ENCODE measurements at places on chromosomes 16 and 17. TPM values are rescaled to one million over a fixed set of nuclear protein-coding genes. Genes with fewer than 3 reads are reported as not detected.
A peak's percentile ranks its signal among the peaks of the same experiment; 100 is the strongest.

Gene CFDP1
- total RNA-seq, result 55.4 TPM

Gene GPT2
- 92.2 TPM for total RNA-seq

Gene PRSS8
- total RNA-seq, result not detected

Gene TOP2A
- 340 TPM for total RNA-seq

Gene KRT222
- total RNA-seq, result not detected

Gene KRTAP3-1
- not detected for total RNA-seq

Gene CX3CL1
- total RNA-seq, result not detected

Gene ARL17A
- total RNA-seq, result 45.1 TPM

Gene CCDC144A
- total RNA-seq, result 0.36 TPM

Gene APOH
- not detected for total RNA-seq

- no peak for DNase-seq
Measured at GRCh38 chr17:12973496-12974004, 44.3 kb downstream of the ELAC2 start.

GRCh38 chr17:7323731-7324437, 5.3 kb downstream of the NEURL4 start:
- peak; percentile 45 for DNase-seq

DNA sequence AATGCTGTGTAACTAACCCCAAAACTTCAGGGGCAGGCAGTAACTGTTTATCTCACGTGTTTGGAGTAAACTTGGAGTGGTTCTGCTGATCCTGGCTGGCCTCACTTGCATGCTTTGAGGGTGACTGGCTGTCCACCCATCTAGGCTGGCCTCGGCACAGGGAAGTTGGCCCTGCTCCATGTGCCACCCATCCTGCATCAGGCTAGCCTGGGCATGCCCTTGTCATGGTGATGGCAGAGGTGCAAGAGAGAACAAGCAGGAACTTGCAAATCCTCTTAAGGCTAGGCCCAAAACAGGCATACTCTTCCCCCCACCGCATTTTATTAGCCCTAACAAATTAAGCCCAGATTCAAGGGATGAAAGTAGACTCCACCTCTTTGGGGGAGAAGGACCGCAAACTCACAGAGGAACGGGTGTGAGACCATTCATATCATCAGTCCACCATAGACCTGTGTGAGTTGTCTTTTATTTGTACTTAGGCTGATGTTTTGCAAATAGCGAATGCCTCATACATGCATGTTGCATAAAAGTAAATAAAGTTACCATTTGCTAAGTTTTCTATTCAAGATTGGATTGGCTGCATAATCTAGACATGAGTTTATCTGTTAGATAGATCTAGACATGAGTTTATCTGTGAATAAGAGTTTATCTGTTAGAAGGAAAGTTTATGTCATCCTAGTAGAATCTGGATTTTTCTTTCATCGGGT, 221.0 kb downstream of the CCDC182 start:
- DNase-seq, result no peak

DNA sequence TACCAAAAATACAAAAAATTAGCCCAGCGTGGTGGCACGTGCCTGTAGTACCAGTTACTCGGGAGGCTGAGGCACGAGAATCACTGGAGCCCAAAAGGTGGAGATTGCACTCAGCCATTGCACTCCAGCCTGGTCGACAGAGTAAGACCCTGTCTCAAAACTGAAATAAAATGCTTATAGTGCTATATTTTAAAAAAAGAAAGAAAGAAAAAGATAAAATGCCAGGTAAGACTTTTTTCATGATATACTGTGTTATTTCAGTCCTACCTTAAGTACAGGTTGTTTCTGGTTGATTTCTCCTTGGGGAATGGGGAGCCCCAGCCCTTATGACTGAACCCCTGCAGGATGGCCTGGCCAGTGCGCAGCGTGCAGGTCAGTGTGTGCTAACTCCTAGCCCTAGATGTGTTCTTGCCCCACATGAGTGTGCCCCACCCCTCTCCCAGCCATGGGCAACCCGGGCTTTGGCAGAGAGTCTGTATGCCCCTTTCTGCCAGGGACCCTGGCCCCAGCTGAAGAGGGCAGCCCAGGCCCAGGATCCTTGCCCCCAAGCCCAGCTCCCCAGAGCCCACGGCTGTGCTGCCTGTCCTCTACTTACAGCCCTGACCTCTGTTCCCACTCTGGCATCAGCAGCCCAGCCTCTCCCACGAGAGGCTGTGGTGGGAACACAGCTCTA, 1.3 kb downstream of the CNGB1 start:
- DNase-seq, result no peak

DNA sequence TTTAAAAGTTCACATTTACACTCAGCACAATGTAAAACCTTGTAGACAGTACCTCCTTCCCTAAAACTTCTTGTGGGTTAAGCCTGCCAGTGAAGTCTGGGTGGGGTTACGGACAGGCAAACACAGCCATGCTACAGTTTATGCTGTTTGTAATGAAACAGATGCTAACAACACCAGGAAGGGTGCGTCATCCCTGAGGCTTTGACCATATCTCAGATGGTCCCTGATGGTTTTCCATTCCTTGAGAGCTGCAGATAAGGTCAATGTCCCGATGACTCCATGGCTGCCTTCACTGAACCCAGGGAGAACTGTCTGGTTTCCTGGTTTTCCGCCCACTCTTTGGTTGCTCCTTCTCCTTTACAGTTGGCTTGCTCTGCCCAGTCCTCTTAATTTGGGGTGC, 29.1 kb downstream of the GAS7 start:
- no peak for DNase-seq

- no peak for DNase-seq
Measured at GRCh38 chr16:50534556-50534955, 13.6 kb upstream of the NKD1 start.

DNA sequence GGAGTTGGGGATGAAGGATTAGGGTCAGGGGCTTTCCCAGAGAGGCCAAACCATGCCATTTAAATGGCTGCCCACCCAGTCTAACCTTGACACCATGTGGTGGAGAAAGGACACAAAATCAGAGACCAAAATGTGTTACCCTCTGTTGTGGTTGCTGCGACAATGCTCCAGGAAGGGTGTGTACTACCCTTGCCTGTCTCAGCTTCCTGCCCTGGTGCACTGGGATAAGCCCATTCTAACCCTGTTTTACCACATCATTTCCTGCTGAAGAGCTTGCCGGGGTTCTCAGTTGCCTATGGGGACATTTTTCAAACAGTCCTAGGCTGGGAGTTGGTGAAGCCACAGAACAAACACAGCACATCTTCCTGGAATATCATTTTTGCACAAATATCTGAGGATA, 4.9 kb downstream of the OR4D1 start:
- DNase-seq, result no peak

GRCh38 chr16:67463059-67463458, 17.9 kb downstream of the ATP6V0D1 start:
- no peak for DNase-seq

DNA sequence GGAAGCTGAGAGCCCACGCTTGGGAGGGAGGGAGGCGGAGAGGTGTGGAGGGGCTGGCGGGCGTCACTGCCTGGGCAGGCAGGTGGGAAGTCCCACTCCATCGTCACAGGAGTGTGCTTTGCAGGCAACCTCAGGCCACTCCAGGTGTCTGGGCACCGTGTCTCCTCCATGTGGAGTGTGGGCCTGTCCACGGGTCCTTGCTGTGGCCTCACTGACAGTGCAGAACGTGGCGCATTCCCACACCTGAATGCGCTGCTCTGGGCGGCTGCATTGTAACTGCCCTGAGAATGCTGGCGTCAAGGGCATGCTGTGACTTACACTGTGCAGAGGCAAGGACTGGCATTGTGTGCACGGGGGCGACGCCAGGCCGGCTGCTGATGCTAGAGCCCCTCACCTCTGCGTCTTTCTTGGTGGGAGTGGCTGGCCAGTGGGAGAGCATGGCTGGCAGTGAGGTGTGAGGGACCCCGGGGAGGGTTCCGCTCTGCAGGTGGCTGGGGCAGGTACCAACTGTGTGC, 66.4 kb downstream of the BANP start:
- DNase-seq, result no peak

- no peak for DNase-seq
Measured at GRCh38 chr17:12358477-12358876, 307.2 kb upstream of the MYOCD start.

DNA sequence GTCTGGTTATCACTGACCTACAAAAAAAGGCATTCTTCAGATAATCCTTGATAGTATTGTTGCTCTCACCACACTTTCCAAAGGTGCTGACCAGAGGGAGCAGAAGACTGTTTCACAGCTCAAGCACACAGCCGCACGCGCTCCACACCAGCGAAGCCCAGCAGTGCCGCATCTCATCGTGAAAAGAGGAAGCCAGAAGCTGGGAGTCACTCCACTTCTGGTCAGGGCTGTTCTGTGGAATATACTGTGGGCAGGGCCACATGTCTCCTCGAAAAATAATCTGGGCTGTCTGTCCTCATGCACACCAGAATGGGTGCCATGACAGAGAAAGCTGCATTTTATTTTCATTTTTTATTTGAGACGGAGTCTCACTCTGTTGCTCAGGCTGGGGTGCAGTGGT, 7.3 kb upstream of the PRSS36 start:
- DNase-seq, result no peak

- DNase-seq, result no peak
Measured at GRCh38 chr17:5164436-5164835, 27.2 kb downstream of the ZNF594 start.

DNA sequence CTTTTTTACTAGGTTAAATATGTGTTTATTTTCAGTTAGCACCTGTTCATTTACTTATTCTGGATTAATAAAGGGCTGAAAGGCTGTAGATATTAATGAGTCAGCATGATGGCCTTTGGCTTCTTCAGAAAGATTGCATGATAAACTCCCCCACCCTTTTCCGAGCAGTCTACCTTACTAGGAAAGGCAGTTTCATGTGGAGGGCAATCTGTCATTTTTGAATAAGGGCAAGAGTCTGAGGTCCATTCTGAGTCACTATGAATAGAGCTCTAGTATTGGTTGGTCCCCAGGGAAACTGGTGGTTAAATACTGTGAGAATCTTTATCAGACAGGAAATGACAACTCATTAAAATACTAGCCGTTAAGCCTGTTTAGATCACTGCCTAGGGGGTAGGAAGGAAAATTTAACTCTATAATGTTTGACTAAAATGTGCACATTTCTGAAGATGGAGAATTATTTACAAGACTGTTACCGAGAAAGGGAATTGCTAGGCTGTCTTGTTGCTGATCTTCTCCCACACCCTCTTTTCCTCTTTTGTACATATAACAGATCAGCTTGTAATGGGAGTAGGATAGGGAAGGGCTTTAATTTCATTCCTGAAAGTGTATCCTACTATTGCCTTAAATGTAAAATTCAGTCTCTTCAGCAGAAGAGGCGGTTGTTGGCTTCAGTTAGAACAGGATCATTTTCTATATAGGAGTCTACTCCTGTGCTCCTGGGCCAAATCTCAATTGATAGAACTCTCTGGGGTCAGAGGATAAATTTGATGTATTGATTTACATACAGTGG, 63.3 kb downstream of the TUBD1 start:
- DNase-seq, result peak; percentile 94

GRCh38 chr16:57165938-57166337, 19.9 kb downstream of the PSME3IP1 start:
- DNase-seq, result no peak

DNA sequence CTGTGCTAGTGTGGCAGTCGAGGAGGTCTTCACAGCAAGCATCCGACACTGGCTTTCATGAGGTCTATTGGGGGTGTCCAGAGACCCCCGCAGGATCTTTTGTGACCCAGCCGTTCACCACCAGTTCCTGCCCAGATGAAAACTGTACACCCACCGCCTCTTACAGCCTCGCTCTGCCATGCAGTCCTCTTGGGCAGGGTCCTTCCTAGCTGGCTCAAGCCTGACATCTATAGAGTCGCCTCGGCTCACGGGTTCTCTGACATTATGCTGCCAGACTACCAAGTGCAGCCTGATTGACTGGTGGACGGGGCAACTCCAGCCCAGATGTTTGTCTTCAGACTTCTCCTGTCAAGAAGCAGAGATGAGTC, 14.6 kb upstream of the CLEC10A start:
- DNase-seq, result no peak

DNA sequence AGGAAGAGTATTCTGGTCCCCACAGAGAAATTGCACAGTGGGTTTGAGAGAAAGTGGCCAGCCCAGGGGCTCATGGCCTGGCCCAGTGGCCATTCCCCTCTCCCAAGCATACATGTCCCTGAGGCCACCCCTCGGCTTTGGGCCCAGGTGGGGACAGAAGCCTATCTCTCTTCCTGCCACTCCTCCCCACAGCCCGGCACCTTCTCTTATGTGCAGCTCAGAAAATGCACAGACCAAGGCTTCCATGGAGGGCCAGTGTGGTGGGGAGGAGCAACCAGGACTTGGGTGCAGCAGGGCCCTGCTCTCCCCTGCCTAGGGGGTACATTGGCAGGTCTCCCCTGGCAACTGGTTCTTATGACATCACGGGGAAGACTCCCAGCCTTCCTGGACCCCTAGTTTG, at the start of gene C16orf90:
C16orf90 (minus strand) TSS at position 314 of the 400 bp plus-strand sequence; CDS start at position 246, 68 bp downstream.
- no peak for DNase-seq

GRCh38 chr17:72376526-72377345, 255.9 kb downstream of the SOX9 start:
- no peak for DNase-seq

GRCh38 chr17:56319531-56319930, 166.3 kb downstream of the ANKFN1 start:
- DNase-seq, result peak; percentile 54

- DNase-seq, result no peak
Measured at GRCh38 chr16:80125677-80126076, 415.1 kb upstream of the DYNLRB2 start.

DNA sequence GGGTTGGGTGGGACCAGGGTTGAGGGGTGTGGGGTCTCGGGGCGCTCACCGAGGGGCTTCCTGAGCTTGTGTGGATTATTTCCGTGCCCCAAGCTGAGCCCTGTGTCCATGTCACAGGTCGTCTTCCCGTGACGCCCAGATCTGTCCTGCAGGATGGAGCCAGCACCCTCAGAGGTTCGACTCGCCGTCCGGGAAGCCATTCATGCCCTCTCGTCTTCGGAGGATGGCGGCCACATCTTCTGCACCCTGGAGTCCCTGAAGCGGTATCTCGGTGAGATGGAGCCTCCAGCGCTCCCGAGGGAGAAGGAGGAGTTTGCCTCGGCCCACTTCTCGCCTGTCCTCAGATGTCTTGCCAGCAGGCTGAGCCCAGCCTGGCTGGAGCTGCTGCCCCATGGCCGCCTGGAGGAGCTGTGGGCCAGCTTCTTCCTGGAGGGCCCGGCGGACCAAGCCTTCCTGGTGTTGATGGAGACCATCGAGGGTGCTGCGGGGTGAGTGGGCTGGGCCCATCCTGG, 1.0 kb downstream of the TELO2 start:
- peak; percentile 7 for DNase-seq

GRCh38 chr17:7460850-7461660, 16.2 kb downstream of the CHRNB1 start:
- DNase-seq, result no peak

GRCh38 chr17:880443-881269, 98.5 kb downstream of the MRM3 start:
- DNase-seq, result no peak

- no peak for DNase-seq
Measured at GRCh38 chr17:15384142-15384787, 42.9 kb upstream of the TEKT3 start.

All from OCI-LY7 (cell line).